CD14-positive monocyte (primary cell): ENCODE measurements at places on chromosomes 1 and 21.

- no peak for DNase-seq
Measured at GRCh38 chr1:4784761-4785160, 130.4 kb downstream of the AJAP1 start.

GRCh38 chr1:243968413-243968812 lies 82.7 kb upstream of the ZBTB18 start:
- no peak for DNase-seq

DNA sequence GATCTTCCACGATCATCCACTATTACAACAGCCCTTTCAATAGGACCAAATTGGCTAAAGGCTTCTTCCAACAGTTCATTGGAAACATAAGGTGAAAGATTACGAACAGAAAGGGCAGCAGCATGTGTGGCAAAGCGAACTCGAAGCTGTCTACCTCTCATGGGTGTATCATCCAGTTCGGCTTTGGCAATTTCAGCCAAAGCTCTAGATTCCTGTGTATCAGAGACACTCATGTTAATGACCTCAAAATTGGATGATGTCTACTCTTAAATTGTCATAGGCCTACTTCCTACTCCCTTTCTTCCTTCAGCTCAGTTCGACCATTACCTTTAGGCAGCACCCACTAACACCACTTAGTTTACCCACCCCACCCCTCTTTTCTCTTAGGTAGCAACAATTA lies 2.2 kb downstream of the SFPQ start:
- no peak for DNase-seq

DNA sequence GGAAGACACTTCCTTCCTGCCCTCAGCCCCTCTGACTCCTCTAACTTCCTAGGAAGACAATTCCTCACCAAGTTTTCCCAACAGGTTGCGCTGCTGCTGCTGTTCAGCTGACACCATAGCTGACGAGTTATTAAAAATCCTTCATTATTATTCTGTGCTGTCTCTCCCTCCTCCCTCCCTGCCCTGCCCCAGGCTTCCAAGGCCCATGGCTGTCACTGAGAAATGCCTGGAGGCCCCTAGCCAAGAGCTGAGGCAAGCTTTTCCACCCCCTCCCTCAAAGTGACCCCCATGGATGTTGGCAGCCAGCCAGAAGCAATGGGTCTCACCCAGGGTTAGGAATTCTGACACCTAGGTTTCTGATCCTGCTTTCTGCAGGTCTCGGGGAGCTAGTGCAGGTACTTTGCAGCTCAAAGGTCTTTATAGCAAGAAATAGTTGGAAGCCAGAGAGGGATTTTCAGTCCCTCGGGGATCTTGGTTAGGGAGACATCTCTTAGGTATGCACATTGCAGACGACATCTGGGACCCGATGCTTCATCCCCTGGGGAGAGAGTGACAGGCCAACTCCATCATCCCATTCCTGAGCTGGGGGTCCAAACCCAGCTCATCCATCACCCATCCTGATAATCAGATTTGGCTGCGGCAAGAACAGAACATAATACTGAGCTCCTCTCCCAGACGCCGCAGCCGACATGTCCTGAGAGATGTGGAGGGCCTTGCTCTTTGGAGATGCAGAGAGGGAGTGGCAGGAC lies 65.0 kb downstream of the KIRREL1 start:
- DNase-seq: no peak

GRCh38 chr1:100076744-100077143 lies 56.0 kb downstream of the SASS6 start:
- no peak for DNase-seq

DNA sequence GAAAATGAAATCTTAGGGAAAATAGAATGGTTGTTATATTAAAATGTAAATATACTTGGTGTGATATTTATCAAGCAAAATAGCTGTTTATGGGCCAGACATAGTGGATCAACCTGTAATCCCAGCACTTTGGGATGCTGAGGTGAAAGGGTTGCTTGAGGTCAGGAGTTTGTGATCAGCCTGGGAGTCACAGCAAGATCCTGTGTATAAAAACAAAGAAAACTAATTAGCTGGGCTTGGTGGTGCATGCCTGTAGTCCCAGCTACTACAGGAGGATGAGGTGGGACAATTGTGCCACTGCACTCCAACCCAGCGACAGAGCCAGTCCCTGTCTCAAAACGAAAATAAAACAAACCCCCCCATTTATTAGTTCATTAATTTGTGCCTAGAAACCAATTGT lies 21.6 kb upstream of the CFHR1 start:
- no peak for DNase-seq

GRCh38 chr1:67957066-67957465 lies 93.4 kb downstream of the DIRAS3 start:
- no peak for DNase-seq

DNA sequence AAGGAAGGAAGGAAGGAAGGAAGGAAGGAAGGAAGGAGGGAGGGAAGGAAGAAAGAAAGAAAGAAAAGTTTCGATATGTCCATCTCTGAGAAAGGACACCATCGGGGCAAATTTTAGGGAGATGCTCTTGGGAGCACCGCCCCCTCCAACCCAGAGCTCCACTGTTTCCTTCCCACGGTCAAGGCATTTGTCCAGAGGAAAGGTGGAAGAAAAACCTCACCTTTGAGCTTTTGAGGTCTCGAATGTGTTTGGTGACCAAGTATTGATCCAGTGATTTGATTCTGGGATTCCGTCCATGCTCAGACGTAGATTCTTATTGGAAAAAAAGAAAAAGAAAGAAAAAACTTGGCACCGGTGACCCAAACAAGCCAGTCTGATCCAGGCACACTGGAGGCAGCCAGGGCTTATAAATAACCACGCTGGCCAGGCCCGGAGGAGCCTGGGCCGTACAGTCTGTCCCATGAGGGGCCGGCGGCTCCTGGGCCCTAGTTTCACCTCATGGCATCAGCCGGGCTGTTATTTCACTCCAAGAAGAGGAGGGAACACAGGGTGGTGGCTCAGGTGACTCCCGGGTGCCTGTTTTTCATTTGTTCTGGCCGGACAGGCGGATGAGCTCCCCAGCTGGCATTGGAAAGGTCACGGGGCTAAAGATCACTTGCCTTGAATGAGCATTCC lies 36.1 kb upstream of the SLC25A33 start:
- no peak for DNase-seq

DNA sequence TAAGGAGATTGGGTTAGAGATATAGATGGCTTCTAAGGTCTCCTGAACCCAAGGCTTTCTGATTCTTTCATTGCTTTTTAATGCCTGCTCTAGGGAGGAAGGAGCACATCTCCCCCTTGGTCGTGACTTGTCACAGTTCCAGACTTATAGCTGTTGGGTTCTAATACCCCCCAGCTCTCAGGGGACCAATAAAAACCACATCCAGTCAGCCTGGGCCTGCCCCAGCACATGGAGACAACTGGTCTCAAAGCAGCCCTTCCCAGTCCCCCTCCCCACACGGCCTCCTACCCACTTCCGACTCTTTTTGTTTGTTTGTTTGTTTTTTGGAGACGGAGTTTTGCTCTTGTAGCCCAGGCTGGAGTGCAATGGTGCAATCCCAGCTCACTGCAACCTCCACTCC lies 23.3 kb downstream of the QSOX1 start:
- no peak for DNase-seq
